T-helper 1 cell (primary cell): ENCODE measurements at places on chromosomes 16 and 17.

GRCh38 chr17:38687286-38687685, 12.5 kb upstream of the EPOP start:
- DNase-seq, result no peak

DNA sequence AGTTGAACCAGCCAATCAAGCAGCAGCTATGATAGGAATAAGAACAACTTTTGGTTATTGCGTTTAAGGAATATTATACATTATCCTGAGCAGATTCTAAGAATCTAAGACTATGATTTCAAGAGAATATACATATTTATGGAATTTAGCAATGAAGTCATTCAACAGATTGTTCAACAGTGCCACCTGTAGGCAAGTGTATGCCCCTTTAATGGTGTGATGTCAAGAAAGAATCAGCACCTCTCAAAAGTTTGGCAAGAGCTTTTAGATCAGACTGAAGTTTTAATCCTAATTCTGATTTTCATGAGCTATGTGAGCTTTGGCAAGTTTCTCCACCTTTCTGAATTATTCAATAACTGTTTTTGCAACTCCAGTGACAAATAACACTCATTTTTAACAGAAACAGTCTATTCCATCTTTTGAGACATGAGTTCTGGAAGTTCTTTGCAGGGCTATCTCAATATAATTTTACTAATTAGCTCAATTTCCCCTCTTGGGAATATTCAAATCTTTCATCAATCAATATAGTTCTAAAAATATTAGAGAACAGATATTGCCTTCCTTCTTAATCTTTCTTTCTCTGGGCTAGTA, 474.3 kb upstream of the TOM1L1 start:
- DNase-seq, result no peak

- no peak for DNase-seq
Observed at GRCh38 chr16:1042866-1043265, 29.7 kb upstream of the SSTR5 start.

GRCh38 chr17:76995387-76996105, 127.3 kb downstream of the MGAT5B start:
- DNase-seq, result no peak

- no peak for DNase-seq
Observed at GRCh38 chr17:80476877-80477646, 655 bp upstream of the NPTX1 start.

DNA sequence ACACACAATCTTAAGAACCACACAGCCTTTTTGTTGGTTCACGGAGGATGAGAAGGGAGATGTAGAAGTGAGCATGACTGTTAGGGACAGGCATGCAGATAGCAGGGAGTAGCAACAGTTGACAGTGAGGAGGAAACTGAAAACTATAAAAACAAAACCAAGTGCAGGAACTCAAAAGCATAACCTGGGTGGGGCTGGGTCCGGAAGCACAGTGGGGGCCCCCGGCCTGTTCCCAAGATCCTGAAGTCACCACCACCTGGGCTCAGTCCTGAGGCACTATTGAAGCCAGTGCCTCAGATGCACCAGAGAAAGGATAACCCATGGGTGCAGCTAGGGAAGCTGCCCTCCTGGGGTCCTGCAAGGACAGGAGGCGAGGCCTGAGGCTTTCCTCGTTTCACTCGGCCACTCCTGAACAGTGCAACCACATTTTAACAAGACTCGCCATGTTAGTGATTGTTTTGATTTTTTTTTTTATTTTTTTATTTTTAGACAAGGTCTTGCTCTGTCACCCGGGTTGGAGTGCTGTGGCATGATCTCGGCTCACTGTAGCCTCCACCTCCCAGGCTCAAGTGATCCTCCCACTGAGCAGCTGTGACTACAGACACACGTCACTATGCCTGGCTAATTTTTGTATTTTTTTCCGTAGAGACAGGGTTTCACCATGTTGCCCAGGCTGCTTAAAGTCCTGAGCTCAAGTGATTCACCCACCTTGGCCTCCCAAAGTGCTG, 27.7 kb upstream of the CBX4 start:
- no peak for DNase-seq

DNA sequence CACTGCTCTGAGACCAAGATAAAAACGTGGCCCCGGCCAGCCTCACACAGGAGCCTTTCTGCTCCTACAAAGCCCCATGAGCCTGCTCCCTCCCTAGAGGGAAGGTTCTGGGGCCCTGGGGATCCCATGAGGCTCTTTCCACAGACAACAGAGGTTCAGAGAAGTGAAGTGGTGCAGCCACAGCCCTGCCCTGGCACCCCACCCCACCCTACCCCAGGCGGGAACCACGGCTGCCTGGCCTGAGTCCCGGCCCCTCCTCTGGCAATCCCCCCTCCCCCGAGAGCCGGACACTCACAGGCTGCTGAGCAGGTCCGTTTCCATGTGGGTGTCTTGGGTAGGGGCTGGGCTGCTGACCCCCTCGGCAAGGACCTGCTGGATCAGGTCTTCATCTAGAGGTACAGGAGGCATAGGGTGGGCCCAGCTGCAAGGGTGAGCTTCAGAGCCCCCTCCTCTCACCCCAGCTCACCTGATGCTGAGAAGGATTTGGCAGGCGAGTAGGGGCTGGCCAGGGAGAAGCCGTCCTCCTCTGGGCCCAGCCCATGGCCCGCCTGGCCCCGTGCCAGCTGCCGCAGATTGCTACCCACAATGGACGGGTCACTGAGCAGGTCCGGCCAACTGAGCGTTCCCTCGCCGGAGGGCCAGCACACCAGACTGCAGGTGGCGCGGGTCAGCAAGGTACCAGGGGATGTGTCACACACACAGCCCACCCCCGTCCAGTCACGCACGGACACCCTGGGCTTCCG, 38.7 kb downstream of the PKD1 start:
- no peak for DNase-seq

GRCh38 chr16:48232493-48233040, 11.5 kb upstream of the LONP2 start:
- DNase-seq, result no peak

GRCh38 chr17:27466743-27467375, 10.6 kb downstream of the KSR1 start:
- DNase-seq, result no peak

GRCh38 chr17:74450925-74451403, 15.5 kb upstream of the CD300A start:
- no peak for DNase-seq

- no peak for DNase-seq
Observed at GRCh38 chr17:80585890-80586845, 41.5 kb downstream of the RPTOR start.

DNA sequence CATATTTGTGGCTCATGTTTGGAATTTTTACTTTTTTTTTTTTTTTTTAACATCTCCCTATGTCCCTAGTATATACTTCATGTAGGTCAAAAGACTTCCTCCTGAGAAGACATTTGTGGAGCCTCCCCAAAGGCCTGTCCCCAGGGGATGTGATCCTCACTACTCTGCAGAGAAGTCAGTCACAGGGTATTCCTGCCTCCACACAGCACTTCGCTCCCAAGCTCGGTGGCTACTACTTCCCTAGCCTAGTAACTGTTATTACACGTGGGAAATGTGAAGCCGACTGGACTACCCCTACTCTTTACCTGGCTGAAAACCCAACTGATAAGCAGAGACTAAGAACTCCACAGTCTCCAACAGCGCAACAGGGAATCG, 116.8 kb downstream of the HIC1 start:
- no peak for DNase-seq

DNA sequence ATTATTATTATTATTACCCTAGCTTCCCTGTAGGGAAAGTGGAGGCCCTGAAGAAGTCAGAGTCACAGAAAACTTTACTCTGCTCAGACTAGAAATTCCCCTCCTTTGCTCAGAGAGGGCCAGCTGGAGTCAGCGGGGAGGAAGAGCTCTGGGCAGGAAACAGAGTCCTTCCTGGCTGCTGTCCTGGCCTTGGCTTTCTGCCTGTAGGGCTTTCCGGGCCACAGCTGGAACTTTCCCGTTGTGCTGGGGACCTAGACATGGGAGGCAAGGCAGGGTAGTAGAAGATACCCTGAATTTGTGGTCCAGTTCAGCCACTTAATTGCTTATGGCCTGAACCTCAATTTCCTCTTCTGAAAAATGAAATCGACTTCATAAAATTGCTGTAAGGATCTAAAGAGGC, 14.0 kb upstream of the CCL2 start:
- no peak for DNase-seq

DNA sequence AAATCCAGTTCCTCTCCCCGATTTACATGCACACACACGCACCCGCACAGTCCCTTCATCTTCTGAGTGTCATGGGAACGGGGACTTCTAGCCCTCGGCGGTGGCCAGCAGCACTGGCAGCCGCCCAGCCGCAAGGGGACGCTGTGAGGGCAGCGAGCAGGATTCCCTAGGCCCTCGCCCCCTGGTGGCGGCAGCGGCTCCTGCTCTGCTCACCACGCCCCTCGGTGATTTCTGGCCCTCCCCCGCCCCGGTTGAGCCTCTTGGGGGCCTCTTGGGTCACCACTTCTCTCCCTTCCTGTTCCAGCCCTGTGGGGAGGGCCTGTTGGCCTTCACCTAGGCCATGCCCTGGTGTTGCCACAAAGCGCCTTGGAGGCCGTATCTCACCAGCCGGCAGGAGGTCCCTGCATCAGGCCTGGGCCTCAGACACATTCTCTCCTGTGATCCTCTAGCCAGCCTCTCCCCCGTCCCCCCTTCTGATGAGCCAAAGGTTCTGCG, 75.2 kb upstream of the KSR1 start:
- peak; percentile 69 for DNase-seq

DNA sequence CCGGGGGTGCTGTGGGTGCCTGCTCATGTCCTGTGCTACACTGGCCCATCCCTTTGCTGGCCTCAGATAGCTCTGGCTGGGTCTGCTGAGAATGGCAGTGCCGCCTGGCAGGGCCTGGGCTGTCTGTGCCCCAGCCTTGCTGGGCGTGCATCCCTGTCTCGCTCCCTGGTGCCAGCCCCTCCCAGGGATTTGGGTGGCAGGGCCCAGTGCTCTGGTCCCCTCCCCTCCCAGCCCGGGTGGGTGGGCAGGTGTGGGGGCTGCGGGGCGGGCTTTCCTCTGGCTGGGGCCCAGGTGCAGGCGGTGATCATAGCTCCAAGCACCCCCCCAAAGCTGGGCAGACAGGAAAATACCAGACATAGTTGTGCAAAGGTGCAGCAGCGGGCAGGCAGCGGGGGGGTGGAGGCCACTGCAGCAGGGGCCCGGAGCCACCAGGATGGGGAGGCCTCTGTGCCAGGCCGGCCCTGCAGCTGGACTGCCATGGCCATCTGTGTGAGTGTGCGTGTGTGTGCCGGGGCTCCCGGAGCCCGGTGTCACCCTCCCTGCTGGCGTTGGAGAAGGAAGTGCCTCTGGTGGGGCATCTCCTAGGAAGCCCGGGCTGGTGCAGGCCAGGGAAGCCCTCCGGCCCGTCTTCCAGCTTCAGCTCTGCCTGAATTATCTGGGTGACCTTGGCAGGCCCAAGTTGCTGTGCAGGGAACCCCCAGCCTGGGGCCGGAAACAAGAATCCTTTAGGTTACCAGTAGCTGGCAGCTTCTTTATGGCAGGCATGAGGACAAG, 7.4 kb downstream of the GLIS2 start:
- DNase-seq, result no peak

- DNase-seq, result no peak
Observed at GRCh38 chr17:31598399-31598782, 206.9 kb downstream of the RAB11FIP4 start.

DNA sequence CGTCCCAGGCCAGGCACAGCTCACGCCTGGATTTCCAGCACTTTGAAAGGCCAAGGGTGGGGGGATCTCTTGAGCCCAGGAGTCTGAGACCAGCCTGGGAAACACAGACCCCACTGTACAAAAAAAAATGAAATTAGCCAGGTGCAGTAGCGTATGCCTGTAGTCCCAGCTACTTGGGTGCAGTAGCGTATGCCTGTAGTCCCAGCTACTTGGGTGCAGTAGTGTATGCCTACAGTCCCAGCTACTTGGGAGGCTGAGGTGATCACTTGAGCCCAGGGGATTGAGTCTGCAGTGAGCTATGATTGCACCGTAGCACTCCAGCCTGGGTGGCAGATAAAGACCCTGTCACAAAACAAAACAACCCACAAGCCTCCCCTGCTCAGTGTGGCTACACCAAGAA, 27.0 kb upstream of the SLC25A19 start:
- DNase-seq, result no peak

DNA sequence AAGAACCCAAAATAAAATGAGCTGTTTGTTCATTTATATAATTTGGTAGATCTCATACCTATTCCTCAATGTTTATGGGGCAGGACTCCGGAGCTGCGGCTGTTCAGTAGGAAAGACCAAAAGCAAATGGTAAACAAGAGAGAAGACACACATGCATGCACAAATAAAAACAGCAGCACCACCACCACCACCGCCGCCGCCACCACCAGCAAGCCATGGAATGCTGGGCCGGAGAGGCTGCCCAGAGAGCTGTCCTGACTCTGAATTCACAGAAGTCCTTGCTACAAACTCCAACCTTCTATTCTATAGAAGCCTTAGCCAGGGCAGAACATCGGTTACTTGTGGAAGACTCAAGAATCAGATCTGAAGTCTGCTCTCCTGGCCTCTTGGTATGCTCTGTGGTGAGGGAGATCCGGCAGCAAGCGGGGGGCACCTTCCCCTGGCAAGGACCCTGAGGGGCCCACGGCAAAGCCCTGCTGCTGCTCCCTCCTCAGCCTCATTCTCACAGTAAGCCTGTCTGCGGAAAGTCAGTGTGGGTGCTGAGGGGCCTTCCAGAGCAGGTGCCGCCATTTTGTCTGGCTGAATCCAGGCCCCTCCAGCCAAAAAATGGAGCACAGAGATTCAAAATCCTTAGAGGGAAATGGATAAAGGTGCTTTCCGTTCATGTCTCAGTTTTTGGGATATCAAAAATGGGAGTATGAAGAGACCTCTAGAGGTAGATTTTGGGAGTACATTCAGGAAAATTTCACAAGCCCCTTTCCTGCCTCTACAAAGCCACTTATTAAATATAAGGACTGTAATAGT, 6.4 kb upstream of the FOXJ1 start:
- no peak for DNase-seq

DNA sequence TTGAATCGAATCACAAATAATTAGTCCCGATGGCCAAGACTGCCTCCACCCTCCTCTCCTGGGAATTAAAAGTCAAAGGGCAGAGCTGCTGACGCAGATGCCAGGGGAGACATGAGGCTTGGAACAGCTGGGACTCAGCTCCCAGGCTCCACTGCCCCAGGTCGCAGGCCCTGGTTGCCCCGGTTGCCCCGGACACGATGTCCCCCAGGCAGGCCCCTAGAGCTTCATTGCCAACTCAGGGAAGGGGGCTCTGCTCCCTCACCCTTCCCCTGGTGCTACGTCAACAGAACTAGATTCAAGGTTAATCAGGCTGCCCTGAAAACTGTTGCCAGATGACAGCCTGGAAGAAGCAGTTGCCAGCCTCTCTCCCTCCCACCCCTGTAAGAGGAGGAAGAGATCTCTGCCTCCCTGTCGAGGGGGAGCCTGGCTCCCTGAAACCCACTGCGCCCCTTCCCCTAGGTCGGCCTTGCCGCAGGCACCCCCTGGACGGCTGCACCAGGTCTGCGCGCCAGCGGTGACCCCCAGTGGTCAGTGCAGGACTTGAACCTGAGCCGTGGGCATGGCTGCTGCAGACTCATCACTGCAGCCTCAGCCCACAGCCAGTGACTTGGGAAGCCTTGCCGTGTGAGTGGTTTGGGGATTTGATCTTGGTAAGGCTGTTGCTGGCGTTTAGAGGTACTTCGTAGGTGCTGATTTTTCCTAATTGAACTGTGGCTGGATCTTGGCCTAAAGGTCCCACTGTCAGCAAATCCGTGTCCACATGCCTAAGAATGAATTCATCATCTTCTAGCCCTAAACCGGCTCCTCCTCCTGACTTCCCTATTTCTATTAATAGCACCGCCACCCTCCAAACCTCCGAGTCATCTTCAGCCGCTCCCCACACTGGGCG, 84.1 kb upstream of the TOB1 start:
- peak; percentile 33 for DNase-seq

- no peak for DNase-seq
Observed at GRCh38 chr17:70215656-70216055, 46.3 kb downstream of the KCNJ2 start.

- DNase-seq, result no peak
Observed at GRCh38 chr16:86966777-86967176, 350.4 kb downstream of the C16orf95 start.
